HS-5 (cell line): ENCODE measurements at places on chromosomes 1 and 21.

DNA sequence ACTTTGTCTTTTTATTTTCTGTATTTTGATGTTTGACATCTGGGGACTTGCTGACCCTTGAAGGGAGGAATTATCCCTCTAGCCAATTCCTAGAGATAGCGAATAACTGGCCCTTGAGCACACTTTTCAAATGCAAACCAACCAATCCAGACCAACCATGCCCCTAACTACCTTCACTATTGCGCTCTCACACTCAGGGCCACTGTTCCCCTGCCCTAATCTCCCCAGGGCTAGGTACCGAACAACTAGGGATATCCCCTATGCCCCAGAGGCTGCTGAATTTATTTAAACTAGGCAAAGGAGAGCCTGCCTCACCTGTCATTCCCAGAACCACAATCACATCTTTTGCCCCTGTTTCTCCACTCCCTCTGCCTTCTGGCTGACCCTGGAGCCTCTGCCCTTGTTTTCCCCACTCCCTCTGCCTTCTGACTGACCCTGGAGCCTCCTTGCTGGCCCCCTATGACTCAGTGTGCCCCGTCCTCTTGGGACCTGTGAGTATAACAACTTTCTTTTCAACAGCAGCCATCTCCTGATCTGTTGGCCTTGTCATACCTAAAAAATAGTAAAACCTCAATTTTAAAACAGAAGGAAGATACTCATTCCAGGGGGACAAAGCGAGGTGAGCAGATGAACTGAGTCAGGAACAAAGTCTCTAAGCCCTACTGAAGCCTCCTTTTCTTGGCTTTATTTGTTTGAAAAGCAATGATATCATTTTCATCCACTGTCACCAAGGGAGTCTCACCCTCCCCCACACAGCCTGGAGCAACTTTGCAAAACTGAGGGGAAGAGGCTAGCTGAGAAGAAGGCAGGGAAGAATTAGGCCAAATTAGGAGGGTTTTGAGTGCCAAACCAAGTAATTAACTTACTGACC lies 115.5 kb downstream of the NMNAT2 start:
- no peak for DNase-seq

- no peak for DNase-seq
These were observed 44.2 kb downstream of the MAP3K7CL start for GRCh38 chr21:29174607-29175013.

GRCh38 chr1:219555806-219556205 lies 57.1 kb downstream of the ZC3H11B start:
- DNase-seq, result no peak

GRCh38 chr1:9363061-9363471 lies 70.4 kb downstream of the SPSB1 start:
- DNase-seq, result no peak

DNA sequence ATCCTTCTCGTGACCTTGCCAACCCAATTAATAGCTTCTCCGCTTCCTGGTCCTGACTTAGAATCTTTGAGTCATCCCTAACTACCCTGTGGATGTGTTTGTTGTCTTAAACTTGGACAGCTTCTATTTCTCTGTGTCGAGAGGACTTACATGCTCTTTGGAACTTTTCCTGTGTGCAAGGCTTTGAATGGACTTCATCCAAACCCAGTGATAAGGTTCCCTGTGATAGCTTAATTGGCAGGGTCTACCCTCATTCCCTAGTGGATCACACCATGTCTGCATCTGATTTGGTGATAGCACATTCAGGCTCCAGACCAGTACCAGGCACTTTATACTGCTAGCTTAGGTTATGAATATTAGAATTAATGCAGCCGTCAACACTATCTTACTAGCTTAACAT lies 378.2 kb upstream of the KAZN start:
- no peak for DNase-seq

GRCh38 chr1:164769486-164770130 lies 210.6 kb downstream of the PBX1 start:
- DNase-seq, result no peak

GRCh38 chr21:43731891-43732711 lies 13.2 kb downstream of the PDXK start:
- no peak for DNase-seq

- no peak for DNase-seq
These were observed 65.5 kb downstream of the SYT14 start for GRCh38 chr1:210003501-210003900.

- no peak for DNase-seq
These were observed 4.3 kb upstream of the ERI3 start for GRCh38 chr1:44359234-44359935.

- DNase-seq, result no peak
These were observed 4.1 kb downstream of the SLX9 start for GRCh38 chr21:44943686-44944550.
